Caki2 (cell line): ENCODE measurements at places on chromosomes 3 and 15. TPM values are rescaled to one million over a fixed set of nuclear protein-coding genes. Genes with fewer than 3 reads are reported as not detected.

- no peak for DNase-seq
Observed at GRCh38 chr15:101499863-101500713, 10.6 kb upstream of the PCSK6 start.

GRCh38 chr15:44307712-44308111 lies 19.2 kb downstream of the GOLM2 start:
- no peak for DNase-seq

GRCh38 chr3:193569119-193569518 lies 14.4 kb upstream of the ATP13A4 start:
- no peak for DNase-seq

- no peak for DNase-seq
Observed at GRCh38 chr3:70822669-70823068, 510.2 kb upstream of the MDFIC2 start.

DNA sequence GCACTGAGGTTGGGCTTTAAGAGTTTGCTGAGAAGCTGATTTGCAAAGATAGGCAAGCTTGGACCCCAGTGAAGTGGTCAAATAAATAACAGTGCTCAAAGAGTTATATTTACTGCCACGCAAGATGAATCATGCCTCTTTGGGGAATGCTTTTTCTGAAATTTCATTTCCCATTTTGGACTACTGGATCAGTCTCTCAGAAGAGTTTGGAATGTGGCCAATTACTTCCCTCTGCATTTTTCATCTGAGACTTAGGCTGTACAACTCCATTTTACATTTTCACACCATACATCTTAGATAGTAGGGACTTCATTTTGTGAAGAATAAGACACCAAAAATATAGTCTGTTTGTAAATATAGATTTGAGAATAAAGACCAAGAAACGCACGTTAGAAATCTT lies 419.7 kb downstream of the FGF12 start:
- DNase-seq: no peak

Gene POLG
- total RNA-seq: 59.6 and 69.7 TPM in 2 replicates

- DNase-seq: no peak
Observed at GRCh38 chr3:2477620-2478019, 379.0 kb downstream of the CNTN4 start.

DNA sequence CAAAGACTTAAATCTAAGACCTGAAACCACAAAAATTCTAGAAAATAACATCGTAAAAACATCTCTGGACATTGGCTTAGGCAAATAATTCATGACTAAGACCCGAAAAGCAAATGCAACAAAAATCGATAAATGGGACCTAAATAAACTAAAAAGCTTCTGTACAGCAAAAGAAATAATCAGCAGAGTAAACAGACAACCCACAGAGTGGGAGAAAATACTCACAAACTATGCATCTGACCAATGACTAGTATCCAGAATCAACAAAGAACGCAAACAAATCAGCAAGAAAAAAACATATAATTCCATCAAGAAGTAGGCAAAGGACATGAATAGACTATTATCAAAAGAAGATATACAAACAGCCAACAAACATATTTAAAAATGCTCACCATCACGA lies 749.4 kb downstream of the PLOD2 start:
- no peak for DNase-seq

DNA sequence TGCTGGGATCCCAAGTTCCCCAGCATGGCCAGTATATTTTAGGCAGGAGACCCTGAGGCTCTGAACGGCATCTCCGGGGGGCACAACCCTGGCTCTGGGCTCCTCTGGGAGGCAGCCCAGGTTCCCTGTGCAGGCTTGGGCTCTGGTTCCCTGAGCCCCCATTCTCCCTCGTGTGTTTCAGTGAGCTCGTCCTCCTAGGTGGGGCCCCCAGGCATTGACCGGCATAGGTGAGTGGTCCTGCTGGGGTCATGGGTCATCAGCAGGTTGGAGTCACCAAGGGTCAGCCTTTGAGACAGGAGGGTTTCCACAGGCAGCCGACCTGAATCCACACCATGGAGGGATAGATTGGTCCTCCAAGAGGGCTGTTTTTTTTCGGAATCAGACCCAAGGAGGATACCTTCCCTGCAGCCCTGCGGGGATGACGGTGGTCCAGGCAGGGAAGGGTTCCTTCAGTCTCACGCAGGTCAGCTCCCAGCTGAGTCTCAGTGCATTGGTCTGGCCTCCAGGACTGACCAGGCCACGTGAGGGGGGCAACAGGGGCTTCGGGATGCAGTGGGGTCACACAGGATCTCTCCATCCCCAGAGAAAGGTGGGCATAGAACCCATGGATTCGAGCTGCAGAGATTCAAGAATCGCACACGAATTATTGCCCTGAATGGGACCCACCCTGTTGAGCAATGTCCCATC lies 226.0 kb downstream of the SNRPN start:
- DNase-seq: no peak

Gene CAMKV
- total RNA-seq: not detected in 2 replicates
